ENCODE measurements at places on chromosomes 12 and 14.

DNA sequence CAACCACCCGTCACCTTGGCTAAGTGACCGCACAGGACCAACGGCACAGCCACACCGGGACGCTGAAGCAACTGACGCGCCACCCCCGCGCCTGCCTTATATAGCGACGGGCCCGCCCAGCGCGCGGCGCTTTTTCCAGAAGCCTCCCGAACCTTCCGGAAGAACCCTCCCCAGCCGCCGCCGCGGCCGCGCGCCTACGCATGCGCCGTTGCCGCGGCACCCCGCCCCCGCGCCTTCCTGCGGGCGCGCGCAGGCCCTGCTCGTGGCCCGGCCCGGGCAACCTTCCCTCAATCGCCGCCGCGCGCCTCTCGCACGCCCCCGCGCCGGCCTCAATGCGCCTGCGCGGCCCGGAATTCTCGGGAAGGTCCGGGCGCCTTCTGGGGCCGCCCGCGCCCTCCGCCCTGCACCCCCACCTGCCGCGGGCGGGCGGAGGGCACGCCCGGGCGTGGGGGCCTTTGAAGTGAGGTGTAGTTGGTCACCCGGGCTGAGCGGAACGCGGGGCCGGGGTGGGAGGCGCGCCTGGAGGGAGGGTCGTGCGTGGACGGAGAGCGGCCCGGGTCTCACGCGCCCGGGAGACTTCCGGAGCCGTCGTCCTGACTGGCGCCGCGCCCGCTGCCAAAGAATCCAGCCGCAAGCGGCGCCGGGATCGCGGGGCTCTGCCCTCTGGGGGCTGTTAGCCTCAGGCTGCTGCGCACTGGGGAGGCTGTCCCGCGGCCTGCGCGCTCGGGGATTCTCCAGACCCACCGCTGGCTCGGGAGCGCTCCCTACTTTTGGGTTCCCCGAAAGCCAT lies at the start of gene HSP90AA1:
HSP90AA1 (minus strand) TSS at position 73 of the 790 bp plus-strand sequence. CDS start 666 bp downstream, outside the sequence.
- peak; percentile 57 for DNase-seq

DNA sequence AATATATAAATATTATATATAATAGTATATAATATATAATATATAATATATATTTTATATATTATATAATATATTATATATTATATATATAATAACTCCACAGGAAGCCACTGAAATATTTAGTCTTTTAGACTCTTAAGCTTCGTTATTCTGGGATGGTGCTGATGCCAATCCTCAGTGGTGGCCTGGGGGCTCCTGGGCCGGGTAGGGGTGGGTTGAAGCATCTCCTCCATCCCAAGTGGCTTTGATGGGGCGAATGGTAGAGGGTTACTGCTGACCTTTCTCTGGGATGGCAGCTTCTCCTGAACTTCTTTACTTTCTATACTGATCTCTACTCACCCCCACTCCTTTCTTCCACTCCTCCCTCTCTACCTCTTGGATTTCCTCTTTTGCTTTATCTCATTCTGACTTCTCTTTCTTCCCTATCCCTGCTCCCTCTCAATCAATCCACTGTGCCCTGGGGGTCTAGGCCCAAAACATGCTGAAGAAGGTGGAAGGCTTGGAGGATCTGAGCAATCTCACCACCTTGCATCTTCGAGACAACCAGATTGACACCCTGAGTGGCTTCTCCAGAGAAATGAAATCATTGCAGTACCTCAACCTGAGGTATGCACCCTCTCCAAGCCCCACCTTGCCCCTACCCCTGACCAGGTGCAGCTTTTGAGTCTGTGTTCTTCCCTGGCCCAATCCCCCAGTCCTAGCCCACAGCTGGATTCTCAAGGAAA lies 4.8 kb upstream of the ENO2 start:
- no peak for DNase-seq

- peak; percentile 56 for DNase-seq
These were observed at the start of gene ZDHHC22 for GRCh38 chr14:77141214-77142004. Gene ZDHHC22, minus strand, starts transcription at chr14:77141791. Its CDS starts 2,053 bp downstream, at chr14:77139738.

DNA sequence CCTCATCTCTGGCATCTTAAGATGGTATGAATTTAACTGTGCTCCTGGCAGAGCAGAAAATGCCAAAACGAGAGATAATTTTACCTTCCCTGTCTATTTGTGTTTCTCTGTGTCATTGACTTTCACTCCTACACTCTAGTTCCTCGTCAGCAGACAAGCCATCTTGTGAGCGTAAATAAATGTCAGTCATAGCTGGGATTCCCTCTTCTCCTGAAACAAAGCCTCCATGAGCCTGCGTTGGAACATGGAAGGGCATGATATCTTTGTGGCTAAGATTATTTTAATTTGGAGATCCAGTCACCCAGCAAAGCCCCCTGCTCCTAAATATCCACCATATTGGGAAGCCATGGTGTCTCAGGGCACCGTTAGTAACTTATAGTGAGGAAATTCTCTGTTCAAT lies 37.8 kb upstream of the TUNAR start:
- no peak for DNase-seq

DNA sequence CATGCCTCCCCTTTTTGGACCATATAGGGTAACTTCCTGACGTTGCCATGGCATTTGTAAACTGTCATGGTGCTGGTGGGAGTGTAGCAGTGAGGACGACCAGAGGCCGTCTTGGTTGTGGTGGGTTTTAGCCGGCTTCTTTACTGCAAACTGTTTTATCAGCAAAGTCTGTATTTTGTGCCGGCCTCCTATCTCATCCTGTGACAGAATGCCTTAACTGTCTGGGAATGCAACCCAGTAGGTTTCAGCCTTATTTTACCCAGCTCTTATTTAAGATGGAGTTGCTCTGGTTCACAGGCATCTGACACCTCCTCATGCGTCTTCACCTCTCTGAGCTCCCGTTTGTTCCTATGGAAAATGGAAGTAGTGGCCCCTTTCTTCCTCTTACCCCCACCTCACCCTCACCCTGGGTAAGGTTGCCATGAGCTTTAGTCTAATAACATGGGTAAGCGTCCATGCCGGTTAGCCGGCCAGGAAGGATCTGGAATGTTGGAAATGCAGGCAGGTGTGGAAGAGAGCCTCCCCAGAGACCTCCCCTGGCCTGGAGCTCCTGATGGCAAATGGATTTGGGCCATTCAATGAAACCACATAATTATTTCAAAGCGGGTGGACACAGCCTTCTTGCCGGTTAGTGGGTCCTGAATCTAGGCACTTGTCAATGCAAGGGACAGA lies 18.6 kb downstream of the HHIPL1 start:
- DNase-seq, result no peak

- no peak for DNase-seq
These were observed 57.5 kb downstream of the KIF26A start for GRCh38 chr14:104195878-104196277.

DNA sequence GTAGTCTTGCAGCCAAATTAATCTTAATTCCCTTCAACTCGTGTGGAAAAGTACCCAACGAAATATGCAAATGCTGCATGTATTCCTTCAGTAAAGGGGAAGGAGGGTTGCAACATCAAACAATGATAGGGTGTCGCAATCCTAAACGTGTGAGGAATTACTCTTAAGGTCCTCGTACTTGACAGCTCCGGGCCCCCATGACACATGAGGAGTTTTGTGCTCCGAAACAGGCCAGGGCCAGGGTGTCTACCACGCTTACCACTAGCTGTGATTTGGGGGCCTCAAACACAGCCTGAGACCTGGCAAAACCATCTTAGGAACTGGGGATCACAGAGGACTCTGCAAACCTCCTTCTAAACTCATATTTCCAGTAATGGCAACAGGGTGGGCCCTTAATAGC lies 20.4 kb downstream of the FOS start:
- no peak for DNase-seq

DNA sequence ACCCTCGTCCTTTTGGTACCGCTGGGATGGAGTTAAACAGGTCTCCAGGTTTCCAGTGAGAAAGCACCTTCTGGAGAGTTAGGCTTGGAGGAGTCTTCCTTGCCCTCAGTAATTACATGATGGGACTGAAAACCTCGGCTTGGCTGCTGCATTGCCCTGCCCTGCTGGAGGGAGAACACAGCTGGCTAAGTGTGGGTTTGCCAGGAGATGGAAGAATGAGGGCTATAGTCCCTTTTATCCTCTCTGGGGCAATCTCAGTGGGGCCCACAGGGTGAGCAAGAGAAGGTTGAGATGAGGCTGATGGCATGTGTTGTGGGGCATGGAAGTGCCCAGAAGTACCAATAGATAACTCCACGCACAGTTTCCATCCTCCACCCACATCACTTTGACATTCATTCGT lies 23.2 kb upstream of the MEG3 start:
- no peak for DNase-seq

DNA sequence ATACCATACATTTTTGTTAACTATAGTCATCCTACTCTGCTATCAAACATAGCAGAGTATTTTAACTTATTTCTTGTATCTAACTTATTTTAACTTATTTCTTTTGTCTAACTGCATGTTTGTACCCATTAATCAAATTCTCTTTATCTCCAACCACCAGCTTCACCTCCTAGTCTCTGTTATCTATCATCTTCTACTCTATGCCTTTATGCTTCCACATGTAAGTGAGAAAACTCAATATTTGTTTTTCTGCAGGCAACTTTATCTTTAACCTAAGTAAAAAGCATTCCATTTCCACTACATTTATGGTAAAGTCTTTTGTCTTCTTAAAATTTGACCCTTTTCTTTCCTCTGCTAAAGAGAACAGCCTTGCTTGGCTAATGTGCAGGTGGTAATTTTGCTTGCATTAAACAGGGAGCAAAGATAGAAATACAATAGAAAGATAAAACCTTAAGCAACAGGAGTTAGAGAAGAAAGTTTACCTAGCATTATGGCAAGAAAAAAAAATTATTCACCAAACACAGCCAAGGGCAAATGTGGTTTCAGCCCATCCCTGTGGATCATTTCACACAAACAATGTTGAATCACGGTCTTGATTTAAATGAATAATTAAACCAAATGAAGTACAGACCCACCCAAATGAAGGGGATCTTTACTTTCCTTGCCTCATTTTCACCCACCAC lies 110.9 kb upstream of the TSPAN8 start:
- DNase-seq, result no peak

GRCh38 chr12:103632554-103633216 lies 45.6 kb downstream of the STAB2 start:
- DNase-seq, result no peak

DNA sequence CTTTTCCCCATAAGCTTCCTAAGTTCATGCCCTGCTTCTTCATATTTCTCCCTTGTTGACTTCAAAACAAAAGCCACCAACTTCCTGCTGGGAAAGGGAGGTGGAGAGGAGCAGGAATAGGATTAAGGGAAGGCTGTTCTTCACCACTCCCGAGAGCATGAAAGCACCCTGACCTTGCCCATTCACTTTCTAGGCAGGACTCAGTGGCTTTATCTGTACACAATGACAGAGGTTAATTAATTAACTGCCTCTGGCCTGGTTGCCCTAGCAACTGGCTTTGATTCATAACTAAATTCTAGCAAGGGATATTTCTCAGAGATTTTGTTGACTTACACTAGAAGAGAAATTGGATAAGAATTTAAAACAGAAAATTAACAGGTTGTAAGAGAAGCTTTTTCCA lies 396.8 kb downstream of the RPS29 start:
- no peak for DNase-seq

Data from nucleus accumbens (tissue), 56 donors.